Activated CD4-positive, alpha-beta T cell treated with anti-CD3 and anti-CD28 coated beads for 1 hour (primary cell): ENCODE measurements at places on chromosomes 11 and 22.

GRCh38 chr11:20668131-20668809 lies 1.1 kb upstream of the NELL1 start:
- DNase-seq: no peak

DNA sequence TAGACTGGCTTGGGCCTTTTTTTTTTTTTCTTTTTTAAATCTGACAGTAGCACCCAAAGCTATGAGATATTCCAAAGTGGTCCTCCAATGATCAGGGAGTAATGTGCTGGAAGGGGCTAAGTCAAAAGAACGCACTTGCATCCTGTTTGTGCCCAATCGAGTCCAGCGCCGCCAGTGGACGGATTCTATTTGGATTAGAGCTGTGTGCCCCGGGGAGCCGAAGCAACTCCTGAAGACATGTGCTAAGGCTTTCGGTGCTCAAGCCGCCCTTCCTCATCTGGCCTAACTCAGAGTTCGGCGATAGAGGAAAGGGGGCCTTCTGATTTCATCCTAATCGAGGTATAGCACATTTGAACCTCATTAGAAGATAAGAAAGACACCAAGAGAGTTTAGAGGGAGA lies 147.8 kb upstream of the NECTIN1 start:
- DNase-seq: no peak

DNA sequence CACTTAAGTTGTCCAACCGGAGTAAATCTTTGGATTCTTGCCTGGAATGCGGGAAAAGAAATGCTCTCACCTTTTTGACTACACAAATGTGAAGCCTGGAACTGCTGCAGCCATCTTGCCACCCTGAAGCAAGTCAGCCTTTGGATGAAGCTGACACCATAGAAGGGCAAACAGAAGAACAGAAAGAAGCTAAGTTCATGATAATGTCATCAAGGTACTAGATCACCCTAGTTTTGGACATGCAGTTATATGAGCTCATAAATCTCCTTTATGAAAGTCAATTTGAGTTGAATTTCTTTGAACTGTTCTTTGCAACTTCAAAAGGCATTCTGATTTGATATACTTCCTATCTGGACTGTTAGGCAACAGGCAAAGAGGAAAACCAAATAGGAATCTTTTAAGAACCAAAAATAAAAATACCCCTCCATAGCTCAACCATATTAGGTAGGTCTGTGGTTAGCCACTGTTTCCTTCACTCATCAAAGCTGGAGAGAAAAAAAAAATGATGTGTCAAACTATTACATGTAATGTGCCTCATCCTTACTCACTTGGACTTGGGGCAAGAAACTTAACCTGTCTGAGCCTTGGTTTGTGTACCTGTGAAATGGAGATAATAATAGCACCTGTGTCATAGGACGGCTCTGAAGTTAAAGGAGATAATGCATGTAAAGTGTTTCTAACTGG lies 91.9 kb downstream of the WT1 start:
- DNase-seq: no peak

DNA sequence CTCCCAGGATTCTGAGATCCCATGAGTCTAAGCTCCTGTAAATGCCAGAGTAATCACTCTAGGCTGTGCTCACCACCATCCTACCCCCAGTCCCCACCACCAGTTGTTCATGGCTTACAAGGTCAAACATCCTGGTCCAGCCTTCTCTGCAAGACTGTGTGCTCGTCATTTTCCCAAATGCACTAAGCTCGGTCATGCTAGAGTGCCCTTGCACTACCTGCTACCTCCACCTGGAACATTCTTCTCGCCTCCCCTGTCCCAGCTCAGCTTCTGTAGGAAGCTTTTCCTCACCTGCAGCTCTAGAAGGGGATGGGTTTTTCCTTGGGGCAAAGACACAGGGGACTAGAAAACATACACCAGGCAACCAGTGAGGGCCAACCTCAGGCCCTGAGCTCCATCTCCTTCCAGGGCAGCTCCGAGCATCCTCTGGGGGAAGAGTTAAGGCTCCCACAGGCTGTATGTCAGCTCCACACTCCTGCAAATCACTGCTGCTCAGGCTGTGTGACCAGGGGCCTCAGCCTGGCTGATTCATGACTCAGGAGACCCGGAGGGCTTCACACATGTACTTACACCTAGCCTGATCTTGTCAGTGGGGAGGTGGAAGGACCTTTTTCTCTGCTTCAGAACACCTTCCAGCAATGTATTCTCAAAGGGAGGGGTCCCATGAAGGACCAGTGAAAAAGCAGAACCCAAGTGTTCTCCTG lies 37.2 kb upstream of the CSNK2A3 start:
- no peak for DNase-seq

DNA sequence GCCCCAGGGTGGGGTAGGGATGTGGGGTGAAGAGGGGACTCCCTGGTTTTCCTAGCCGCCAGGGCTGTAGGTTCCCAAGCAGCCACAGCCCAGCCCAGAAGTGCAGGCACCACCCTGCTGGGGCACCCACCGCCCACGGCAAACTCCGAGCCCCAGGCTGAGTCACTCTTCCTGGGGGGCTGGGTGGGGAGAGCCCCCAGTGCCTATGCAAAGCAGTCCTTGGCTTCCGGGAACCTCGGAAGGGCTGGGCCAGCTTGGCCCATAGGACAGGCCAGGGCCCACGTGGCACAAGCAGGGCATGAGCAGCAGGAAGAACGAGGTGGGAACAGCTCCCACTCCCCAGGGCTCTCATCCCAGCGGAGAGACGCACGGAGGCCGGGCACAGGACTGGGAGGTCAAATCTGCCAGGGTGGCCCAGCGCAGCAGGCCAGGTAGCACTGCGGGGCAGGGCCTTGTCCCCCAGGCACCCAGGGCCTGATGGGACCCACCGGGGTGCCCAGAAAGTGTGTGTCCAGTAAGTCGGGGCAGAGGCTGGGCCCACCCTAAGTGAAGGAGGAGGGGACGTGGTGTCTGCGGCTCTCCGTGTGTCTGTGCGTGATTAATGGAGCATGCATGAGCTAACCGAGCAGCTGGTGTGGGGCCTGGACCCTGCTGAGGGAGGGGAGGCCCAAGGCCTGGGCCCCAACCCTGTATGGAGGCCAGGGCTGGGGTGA lies 4.6 kb upstream of the IL17REL start:
- no peak for DNase-seq

- no peak for DNase-seq
Observed at GRCh38 chr11:2825889-2826678, 59.5 kb downstream of the CDKN1C start.
